ENCODE measurements at places on chromosomes 2 and 18.

GRCh38 chr18:14074187-14074586, 58.0 kb downstream of the ZNF519 start:
- no peak for DNase-seq

GRCh38 chr2:199462956-199463692, 5.4 kb upstream of the SATB2 start:
- peak; percentile 54 for DNase-seq

DNA sequence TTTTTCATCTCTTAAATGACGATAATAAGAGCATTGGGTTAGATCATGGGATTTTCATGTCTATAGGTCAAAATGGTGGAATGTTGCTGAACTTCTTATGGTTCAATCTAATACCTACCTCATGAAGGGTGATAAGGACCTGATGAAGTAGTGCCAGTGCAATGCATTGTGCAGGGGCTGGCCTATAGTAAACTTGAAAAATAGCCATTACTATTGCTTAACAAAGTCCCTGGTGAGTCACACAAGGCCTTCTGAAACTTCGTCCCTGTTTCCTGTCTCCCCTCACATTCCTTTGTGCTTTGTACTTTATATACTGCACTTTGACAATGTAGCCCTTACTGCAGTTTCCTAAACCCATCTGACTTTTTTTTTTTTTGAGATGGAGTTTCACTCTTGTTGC, 515.9 kb downstream of the SLC4A3 start:
- no peak for DNase-seq

DNA sequence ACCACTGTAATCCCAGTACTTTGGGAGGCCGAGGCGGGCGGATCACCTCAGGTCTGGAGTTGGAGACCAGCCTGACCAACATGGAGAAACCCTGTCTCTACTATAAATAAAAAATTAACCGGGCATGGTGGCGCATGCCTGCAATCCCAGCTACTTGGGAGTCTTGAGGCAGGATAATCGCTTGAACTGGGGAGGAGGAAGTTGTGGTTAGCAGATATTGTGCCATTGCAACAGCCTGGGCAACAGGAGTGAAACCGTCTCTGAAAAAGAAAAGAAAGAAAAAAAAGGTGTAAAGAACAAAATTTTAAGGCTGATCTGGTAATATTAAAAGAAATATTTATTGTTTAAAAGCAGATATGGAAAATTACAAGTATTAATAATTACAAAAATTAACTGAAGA, 29.7 kb downstream of the ZNF804A start:
- no peak for DNase-seq

DNA sequence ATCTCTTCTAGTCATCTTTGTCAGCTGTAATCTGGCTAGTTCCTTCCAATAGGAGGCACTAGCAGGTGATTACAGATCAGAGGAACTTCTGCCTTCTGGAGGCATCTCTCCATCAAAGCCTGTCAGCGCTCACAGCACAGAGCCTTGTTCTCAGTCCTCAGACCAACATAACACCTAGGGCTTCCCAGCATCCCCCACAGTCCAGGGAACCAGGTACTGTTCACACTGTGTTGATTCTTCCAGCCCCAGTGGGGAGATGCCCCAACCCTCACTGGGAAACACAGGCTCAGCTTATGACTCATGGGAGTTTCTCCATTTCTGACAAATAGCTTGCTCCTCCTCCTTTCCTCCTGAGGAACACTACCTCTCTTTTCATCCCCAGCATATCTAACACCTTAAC, 601.7 kb downstream of the CBLN2 start:
- DNase-seq: no peak

- no peak for DNase-seq
These were observed 50.6 kb downstream of the STK39 start for GRCh38 chr2:168196764-168197180.

DNA sequence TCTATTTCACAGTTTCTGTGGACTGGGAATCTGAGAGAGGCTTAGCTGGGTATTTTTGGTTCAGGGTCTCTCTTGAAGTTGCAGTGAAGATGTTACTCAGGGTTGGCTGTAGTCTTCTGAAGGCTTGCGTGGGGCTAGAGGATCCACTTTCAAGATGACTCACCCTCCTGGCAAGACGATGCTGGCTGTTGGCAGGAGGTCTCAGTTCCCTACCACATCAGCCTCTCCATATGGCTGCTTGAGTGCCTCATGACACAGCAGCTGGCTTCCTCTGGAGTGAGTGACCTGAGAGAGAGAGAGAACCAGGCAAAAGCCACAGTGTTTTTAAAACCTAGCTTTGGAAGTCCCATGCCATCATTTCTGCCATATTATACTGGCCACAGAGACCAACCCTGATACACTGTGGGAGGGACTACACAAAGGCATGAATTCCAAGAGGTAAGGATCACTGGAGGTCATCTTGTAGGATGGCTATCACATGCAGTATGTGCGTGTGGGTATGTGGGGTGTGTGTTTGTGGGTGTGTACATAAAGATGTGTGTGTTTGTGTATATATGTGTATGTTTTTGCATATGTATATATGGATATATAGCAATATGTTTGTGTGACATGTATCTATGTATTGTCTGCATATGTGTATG, 25.1 kb downstream of the DNPEP start:
- DNase-seq: no peak

DNA sequence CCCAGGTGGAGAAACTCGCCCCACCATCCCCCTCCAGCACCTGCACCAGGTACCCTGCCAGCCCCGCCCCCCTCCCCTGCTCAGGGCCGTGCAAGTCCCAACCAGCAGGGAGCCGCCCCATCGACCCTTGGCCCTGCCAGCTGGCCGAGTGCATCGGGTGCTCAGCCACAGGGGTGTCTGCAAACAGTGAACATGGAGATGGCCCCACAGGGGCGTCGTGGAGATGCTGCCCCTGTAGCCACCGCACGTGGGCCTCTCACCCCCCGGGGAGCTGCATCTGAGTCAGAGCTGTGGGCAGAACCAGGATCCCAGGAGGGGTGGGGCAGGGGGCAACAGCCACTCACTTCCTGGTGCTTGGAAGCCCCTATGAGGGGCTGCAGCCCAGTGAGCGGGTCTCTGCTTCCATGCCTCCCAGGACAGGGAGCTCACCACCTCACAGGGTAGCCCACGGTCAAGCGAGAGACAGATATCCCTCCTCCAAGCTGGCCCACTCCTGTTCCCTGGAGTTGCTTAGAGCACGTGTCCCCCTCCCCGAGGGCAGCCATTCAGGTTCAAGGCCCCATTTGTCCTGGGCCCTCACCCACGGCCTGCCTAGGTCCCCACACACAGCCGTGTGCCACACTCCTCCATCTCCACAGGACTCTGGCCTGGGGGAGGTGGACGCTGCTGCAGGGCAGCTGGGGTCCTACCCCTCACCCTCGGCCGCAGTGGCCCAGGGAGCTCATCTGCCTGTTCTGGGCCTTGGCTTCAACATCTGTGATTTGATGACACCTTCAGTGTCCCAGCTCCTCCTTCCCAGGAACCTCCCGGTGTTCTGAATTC, 1.1 kb upstream of the MAB21L4 start:
- DNase-seq: no peak

DNA sequence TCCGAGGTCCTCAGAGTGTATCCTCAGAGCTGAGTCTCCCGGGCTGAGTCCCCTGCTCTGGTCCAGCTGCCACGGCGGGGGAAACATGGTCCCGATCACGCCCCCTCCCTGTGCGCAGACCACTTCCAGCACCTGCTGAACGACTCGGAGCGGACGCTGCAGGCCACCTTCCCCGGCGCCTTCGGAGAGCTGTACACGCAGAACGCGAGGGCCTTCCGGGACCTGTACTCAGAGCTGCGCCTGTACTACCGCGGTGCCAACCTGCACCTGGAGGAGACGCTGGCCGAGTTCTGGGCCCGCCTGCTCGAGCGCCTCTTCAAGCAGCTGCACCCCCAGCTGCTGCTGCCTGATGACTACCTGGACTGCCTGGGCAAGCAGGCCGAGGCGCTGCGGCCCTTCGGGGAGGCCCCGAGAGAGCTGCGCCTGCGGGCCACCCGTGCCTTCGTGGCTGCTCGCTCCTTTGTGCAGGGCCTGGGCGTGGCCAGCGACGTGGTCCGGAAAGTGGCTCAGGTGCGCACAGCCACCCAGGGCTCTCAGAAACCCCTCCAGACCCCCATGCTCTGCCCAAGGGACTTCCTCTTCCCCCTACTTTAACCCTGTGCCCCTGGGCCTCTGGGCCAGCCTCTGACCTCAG, 26.7 kb downstream of the GPC1 start:
- peak; percentile 19 for DNase-seq

GRCh38 chr2:200408428-200409316, 101.2 kb downstream of the KCTD18 start:
- no peak for DNase-seq

GRCh38 chr18:66210875-66211274, 393.0 kb downstream of the CDH19 start:
- DNase-seq: no peak

- DNase-seq: no peak
These were observed 189.6 kb downstream of the MIB1 start for GRCh38 chr18:21930177-21930576.

DNA sequence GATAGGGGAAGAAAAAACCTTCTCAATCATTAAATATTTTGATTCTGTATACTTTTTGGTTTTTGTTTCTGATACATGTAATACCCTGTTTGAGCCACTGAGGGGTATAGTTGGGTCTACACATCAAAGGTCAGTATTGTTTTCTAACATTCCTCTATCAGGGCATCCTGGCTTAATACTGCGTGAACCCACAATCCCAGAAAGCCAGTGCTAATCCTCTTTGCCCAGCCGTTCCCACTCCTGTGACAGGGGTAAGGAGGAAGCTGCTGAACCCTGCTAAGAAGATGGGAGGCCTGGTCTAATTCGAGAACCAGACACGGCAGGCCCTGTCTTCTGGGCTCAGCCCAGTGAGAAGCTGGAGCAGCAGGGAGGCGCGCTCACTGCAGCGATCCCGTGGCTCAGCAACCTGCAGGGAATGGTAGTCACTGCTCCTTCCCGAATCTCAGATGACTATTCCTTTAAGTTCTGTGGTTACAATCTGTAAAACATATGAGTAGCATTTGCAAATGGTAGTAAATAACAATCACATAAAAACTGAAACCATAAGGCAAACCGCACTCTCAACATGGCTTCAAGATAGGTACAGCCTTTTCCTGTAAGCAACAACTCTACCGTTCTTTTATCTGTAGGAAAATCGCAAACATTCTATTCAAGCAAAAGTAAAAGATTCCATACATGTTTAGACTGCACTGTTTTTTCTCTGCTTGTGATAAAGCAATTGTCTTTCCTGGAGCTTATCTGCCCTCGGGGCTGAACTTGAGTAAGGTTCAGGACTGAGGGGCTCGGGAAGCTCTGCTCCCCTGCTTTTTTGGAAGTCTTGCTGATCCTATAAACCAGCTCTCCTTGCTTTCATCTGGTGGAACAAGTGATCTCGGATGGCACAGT, 87.0 kb downstream of the EPB41L3 start:
- DNase-seq: no peak

GRCh38 chr2:173400760-173401159, 46.1 kb downstream of the CDCA7 start:
- DNase-seq: no peak

GRCh38 chr2:15169326-15170069, 391.6 kb downstream of the NBAS start:
- no peak for DNase-seq

- DNase-seq: no peak
These were observed 351.6 kb downstream of the EIPR1 start for GRCh38 chr2:3025984-3026383.

DNA sequence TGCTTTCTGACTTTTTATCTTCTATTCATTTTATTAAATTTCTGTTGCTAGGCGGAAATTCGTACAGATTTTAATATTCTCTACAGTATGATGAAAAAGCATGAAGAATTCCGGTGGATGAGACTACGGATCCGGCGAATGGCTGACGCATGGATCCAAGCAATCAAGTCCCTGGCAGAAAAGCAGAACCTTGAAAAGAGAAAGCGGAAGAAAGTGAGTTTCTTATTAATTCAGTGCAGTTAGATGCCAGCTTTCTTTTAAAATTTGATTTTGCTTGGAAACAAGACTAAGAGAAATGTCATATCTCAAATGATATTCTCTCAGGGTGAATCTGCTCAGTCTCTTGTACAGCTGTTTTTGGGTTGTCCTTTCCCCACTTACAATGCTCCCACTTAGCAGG, 84.3 kb downstream of the MGAT5 start:
- no peak for DNase-seq

DNA sequence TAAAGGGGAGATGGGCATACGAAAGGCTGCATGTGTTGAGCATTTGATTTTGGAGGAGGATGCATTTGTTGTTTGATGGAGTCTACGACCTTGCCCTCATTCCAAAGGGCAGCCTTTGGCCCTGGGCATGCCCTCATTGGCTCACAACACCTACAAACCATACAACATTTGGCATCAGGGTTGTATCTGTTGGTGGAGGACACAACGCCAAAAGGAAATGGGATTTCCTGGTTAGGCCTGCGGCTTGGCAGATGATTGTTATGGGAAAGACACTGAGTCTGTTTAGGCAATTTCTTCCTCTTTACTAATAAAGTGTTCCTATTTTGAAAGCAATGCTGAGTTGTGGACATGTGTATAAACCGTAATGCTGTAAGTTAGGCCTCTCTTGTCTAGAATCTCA, 246.9 kb downstream of the LDLRAD4 start:
- DNase-seq: no peak

GRCh38 chr2:235497096-235497495, 3.3 kb downstream of the AGAP1 start:
- no peak for DNase-seq

GRCh38 chr2:200125444-200126284, 170.3 kb downstream of the MAIP1 start:
- DNase-seq: no peak

GRCh38 chr2:104658904-104659591, 194.9 kb upstream of the POU3F3 start:
- DNase-seq: no peak

- no peak for DNase-seq
These were observed 15.5 kb upstream of the ABCB11 start for GRCh38 chr2:169046440-169047151.

GRCh38 chr2:137208431-137208891, 443.1 kb downstream of the THSD7B start:
- no peak for DNase-seq

DNA sequence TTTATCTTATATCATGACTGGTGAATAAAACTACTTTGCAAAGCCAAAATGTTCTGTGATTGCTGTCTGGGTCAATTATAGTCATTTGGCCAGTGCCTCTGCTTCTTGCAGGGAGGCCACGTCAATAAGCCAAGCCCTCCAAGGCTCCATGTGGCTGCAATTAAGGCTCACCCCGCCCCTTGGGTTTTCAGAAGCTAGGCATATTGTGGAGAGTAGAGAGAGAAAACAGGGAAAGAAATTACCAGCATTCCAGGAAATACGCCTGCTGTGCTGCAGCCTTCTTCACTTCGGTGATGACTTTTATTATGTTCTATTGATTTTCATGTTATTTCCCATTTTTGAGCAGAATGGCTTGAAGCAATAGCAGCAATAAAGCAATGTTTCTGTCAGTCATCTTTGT, 319.7 kb downstream of the SOX11 start:
- no peak for DNase-seq

DNA sequence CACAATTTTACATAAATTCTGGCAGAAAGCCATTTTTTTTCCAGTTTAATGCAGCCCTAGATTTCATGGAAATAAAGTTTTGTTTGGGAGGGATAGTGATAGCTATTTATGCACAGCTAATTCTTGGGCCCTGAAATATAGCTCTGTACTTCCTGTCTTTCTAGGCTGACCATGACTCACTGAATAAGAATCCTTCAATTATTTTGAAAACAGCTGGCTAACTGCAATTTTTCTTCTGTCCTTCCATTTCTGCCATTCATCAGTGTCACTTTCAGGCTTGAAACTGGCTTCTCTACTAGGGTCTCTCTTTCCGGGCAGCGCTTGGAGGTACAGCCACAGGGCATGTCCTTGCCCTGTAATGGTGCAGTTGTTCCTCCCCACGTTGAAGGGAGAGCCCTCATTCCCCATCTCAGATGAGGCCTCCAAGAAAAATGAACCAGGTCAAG, 97.1 kb upstream of the TMEM178A start:
- DNase-seq: no peak

GRCh38 chr2:2688254-2688653, 357.2 kb upstream of the MYT1L start:
- no peak for DNase-seq

Measured in ovary (tissue), 10 donors.